ENCODE measurements at places on chromosomes 3 and 15. TPM values are rescaled to one million over a fixed set of nuclear protein-coding genes. Genes with fewer than 3 reads are reported as not detected.

TXNRD3 gene
- 2.5 TPM for total RNA-seq

C3orf49 gene
- not detected for total RNA-seq

DNA sequence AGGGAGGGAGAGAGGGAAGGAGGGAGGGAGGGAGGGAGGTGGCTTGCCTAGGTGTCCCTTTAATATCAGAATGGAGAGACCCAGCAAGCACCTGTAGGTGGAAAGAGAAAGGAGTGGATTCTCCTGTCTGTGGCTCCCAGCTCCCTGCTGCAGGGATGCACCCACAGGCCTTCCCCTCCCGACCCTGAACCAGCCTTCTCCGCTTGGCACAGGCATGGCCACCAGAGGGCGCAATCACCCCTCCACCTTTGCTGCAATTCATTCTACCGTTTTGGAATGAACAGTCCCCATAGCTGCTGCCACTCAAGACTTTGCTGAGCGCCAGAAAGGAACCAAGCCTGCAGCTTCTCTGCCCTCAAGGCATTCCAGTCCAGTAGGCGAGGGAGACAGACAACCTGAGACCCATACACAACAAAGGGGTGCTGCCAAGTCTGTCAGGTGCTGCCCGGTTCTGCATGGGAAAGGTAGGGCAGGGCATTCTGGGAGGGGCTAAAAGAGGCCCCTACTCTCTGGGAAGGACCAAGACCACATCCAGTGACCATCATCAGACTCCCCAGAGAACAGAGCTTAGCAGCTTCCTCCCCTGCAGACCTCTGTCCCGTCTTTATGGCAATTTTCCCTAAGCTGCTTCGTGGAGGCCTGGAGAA, 4.9 kb downstream of the TLR9 start:
- H3K36me3 ChIP-seq: no peaks in the 10 kb centered on the region
- H3K4me1 ChIP-seq: peaks cover 20% of the 10 kb centered on the region
- H3K27ac ChIP-seq: no peak overlapping the region
- H3K27me3 ChIP-seq: no peaks in the 10 kb centered on the region

DNA sequence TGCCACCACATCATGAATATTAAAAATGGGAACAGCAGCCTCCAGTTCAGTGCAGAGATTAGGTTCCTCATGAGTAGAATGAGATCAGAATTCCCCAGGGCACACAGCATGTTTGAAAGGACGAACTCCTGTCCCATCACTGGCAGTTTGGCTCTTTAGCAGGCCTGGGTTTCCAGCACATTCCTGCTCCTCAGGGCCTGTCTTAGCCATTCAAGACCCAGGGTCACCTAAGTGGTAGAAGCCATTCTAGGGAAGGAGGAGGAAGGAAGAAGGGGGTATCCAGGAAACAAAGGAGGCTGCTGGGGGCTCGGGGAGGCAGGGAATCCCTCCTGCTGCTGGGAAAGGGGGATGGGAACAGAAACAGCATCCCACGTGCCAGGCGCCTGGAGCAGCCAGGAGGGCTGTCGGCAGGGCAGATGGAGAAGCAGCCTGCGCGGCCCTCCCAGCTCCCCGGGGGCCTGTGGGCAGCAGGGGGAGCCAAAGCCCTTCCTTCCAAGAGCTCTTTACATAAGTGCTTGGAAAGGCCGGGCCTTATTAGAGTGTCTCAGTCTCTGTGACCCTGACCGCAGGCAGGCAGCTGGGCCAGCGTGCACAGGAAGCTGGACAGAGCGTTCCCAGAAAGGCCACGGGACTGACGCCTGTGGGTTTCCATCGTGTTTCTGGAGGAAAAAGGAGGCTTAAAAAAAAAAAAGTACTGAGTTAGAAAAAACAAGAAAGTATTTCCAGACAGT, 24.7 kb downstream of the LOXL1 start:
- H3K27me3 ChIP-seq: no peaks in the 10 kb centered on the region
- peaks cover 10% of the 10 kb centered on the region for H3K4me1 ChIP-seq
- peak overlapping the region; percentile 85 for H3K27ac ChIP-seq
- DNase-seq: peak; percentile 86
- no peak overlapping the region for H3K4me3 ChIP-seq
- H3K36me3 ChIP-seq: peaks cover 3% of the 10 kb centered on the region

DNA sequence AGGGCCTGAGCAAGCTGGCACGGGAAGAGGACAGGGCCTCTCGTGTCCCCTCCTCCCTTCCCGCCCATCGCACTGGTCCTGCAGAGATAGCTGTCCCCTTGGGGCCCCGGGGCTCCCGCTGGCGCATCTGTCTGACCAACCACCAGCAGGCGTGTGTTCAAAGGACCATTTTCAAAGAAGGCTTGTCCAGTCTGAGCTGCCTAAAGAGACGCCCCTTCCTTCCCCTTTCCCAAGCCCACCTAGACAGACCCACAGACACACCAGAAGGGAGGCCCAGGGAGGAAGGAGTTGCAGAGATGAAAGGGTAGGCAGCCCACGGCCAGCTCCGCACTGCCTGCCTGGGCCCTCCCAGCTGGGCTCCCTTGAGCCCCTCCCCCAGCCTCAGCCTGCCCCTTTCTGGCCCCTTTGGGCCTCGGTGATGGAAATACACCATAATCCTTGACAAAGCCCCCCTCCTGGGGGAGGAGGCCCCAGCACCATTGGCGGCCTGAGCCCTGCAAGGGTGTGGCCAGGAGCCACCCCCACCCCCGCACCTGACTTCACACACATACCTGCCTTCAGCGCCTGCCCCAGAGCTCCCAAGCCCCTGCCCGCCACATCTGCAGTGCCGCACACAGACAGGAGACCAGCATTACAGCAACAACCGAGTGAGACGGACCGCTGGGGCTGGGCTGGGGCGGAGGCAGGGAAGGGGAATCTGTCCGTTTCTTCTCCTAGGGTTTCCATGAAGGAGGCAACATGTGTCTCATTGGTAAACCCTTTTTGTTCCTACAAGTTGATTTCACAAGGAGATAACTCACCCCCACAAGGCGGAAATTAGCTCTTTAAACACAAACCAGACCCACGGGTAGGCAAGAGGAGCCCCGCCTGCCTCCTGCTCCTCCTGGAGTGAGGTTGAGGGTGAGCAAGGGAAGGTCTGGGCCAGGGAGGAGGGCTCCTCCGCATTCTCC, at the start of gene STRA6:
STRA6 (minus strand) TSS at position 336 of the 950 bp plus-strand sequence. CDS start 520 bp downstream, outside the sequence.
- no peaks in the 10 kb centered on the region for H3K36me3 ChIP-seq
- no peak within 1 kb of the TSS for H3K27ac ChIP-seq
- no peak within 1 kb of the TSS for H3K4me3 ChIP-seq
- H3K4me1 ChIP-seq: no peaks in the 10 kb centered on the region
- H3K27me3 ChIP-seq: no peaks in the 10 kb centered on the region

GRCh38 chr3:105958237-105959000, 89.6 kb upstream of the CBLB start:
- DNase-seq: no peak
- H3K4me1 ChIP-seq: no peaks in the 10 kb centered on the region
- no peaks in the 10 kb centered on the region for H3K27me3 ChIP-seq
- no peak overlapping the region for H3K4me3 ChIP-seq
- H3K27ac ChIP-seq: no peak overlapping the region

- H3K4me1 ChIP-seq: peaks cover 58% of the 10 kb centered on the region
- DNase-seq: no peak
- peak overlapping the region; percentile 55 for H3K4me3 ChIP-seq
- no peaks in the 10 kb centered on the region for H3K36me3 ChIP-seq
- H3K27me3 ChIP-seq: no peaks in the 10 kb centered on the region
Measured at GRCh38 chr15:64461721-64462162, 1.4 kb downstream of the ZNF609 start.

DNA sequence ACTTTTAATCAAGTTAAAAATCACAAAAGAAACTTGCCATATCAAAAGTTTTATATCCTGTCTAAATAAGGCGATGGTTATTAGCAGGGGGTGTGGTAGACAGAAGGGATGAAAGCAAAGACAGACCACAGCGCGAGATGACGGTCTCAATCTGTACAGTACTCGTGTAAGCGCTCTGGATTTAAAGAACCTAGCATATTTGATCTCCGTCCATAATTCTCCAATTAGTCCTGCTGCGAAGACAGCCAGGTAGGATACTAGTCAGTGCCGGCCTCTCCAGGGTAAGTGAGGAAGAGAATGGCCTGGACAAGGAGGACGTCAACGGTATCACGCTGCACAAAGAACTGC, 701 bp downstream of the SGO1 start:
- no peaks in the 10 kb centered on the region for H3K27me3 ChIP-seq
- peak overlapping the region; percentile 69 for H3K4me3 ChIP-seq
- H3K27ac ChIP-seq: no peak overlapping the region

All from gastrocnemius medialis (tissue), 4 donors.